Sigmoid colon (tissue), 7 donors: ENCODE measurements at places on chromosomes 11 and 22. TPM values are rescaled to one million over a fixed set of nuclear protein-coding genes. Genes with fewer than 3 reads are reported as not detected.

The SMIM35 gene
- not detected for total RNA-seq

The GGTLC3 gene
- total RNA-seq: not detected

The VSIG10L2 gene
- total RNA-seq: not detected

The NAV2 gene
- total RNA-seq: 37.5 TPM

The SAA4 gene
- total RNA-seq: not detected

The CNTF gene
- 1.7 TPM for total RNA-seq

The FDXACB1 gene
- 0.71 TPM for total RNA-seq

The OR52I2 gene
- total RNA-seq: not detected

DNA sequence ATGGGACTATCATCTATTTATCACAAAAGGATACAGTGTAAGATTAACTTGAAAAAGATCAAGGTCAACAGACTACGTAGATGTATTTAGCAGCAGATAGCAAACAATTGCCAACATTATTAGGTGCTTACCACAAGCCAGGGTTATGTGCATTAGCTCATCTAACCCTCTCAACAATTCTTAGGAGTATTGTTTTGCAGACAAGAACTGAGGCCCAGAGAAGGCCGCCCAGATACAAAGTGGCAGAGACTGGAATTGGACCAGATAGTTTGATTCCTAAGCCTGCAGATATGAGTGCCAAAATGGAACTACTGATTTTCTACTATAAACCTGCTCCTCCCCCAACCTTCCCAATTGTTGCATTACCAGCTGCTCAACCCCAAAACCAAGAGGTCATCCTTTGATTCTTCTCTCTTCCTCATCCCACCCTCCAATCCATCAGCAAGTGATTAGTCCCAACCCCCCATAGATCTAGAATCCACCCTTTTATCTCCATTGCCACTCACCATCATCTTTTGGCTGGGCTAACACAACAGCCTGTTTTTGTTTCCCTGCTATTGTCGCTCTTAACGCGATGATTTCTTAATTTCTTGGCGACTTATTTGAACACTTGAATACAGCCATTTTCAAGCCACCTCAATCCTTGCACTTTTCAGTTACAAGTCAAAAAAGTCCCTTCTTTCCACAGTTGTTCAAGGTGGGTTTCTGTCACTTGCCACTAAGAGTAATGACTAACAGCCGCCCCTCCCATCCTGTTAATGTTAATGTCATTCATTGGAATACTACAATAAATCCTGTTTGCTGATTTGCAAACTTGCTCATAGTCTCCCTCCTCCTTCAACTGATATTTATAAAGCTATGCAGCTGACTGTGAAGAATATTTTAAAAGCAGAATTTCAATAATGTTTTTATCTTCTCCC, 2.7 kb downstream of the TMEM123 start:
- DNase-seq: no peak

- DNase-seq: peak; percentile 42
Observed at GRCh38 chr22:38724176-38724575, 18.4 kb downstream of the GTPBP1 start.

DNA sequence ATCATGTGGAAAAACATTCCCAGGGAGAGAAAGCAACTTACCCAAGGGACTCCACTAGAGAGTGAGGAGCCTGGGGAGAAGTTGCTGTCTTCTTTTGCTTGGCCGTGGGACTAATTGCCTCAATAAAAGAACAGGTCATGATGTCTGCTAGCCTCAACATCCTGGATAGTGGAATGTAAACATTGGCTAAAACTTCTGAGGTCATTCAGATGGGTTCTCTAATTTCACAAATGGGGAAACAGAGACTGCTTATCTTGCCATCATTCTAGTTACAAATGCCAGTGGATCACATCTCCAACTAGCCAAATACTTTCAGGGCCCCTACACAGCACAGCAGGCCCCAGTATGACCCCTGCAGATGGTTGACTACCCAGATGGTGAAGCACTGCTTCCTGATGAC, 28.4 kb upstream of the PAMR1 start:
- DNase-seq: no peak

- no peak for DNase-seq
Observed at GRCh38 chr22:23467721-23468294, 112.3 kb downstream of the IGLL1 start.

DNA sequence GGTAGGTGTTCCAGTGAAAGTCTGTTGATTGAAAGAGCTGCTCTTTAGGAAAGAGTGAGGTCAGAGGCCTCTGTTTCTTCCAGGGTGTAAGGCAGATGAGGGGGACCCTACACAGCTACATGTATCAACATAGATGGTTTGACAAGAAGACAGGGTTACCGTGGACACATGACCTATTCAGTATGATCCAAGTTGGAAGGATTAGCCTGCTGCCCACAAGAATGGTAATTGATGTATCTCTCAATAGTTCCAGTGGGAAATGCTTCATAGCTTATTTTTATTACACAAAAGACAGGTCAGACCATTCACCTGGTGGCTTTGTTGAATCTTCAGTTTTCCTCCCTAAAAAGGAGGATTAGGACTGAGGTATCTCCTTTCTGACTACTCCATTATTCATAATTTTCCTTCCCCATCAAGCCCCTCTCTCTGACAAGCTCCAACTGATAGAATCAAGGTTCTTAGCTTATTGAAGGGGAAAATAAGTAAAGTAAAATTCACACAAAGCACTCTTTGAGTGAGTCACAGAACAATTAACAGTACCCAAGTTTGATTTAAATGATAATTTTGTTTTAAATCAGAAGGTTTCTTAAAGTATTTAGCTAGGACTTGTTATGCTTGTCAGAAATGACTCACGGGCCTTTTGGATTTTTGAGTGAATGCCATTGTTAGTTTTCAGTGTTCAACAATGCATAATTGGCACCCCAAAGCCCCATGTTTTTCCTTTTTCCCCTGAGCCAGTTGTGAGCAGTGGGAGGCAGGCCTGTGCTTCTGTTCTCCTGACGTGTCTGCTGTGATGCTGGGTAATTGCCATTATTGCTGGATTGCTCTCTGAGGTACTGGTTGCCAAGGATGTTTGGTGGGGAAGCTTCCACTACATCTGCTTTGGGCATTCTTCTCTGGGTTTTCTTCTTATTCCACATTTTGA, 373.2 kb downstream of the DDX10 start:
- no peak for DNase-seq

DNA sequence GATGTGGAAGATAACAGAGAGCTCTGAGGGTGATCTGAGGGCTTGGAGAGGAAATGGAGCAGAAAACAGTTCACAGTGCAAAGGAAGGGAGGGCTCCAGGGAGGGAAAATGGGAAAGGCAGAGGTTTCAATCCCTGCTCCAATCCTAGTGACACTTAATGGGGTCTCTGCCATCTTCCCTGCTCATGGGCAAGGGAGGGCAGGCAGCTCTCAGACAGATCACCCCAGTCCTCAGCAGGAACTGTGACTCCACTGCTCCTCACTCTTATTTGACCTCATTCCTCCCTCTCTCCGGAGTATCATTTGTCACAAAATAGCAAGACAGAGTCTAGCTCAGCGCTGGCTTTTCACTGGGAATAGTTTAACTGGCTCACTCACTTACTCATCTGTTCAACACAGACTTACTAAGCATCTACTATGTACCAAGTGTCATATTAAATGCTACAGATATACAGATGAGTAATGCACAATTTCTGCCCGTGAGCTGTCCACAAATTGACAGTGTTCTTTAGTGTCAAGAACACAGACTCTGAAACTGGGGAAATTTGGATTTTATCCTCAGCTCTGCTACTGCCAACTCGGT, 817.4 kb downstream of the OPCML start:
- no peak for DNase-seq
